ENCODE measurements at places on chromosomes 3 and 15.

- DNase-seq, result no peak
These were observed 178.6 kb upstream of the CCDC54 start for GRCh38 chr3:107198581-107199181.

- no peak for DNase-seq
These were observed 107.0 kb downstream of the ALCAM start for GRCh38 chr3:105473521-105474223.

GRCh38 chr3:15576475-15576874, 24.9 kb downstream of the HACL1 start:
- DNase-seq, result no peak

DNA sequence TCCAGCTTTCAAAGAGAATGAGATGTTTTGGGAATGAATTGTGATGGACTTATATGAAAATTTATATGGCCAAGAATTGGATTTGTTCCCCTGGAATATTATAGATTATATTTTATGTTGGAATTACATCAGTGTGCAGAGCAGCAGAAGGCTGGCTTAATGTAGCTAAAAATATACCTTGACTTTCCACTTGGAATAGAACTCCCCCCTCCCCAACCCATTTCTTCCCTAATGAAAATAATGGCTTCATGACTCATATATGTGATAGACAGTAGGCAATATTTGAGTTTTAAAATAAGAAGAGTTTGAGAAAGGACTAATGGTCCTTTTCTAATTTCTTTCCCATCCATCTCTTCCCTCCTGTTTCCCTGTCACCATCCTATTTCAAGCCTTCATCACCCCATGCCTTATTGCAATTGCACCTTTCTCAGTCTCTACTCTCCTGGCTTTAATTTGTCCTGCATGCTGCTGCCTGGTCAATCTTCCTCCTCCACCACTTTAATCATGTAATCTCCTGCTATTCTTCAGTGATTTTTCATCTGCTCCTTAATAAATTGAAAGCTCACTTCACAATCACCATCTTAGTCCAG, 122.5 kb downstream of the MDFIC2 start:
- no peak for DNase-seq
